ENCODE measurements at places on chromosomes 2 and 18.

DNA sequence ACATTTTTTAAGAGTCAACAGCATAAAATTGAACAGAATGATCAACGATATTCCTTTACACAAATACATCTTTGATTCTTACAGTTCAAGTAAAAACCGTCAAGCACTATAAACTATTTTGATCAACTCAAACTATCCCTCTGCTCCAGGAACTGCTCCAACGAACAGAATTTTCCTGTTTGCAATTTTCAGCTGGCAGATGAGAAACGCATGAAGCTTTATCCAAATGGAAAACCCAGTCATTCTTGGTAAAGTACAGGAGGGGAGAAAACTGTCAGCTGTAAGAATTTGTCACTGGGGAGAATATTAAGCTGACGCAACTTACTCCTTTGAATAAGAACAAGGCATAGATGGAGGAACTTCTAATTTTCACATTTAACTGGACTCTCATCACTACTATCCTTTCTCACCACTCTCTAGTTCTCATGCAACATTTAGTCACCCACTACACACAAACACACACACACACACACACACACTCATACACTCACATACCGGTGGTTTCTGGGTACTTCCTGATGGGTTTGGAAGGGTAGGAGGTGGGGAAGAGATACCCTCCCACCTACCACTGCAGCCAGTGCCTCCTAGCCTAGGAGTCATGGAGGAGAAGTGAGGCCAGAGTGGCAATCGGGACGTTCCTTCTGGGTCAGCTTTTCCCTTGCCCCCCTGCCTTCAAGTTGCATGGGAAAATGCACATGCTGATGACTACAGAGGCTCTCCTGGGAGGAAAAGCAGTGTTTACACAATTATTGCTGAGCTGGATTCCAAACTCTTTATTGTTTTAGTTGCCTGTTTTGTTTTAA lies 54.0 kb upstream of the SPATS2L start:
- DNase-seq: peak; percentile 76

GRCh38 chr2:215140166-215140707 lies 1.8 kb upstream of the ABCA12 start:
- no peak for DNase-seq

- DNase-seq: no peak
These were observed 619.2 kb upstream of the SETBP1 start for GRCh38 chr18:44061438-44061837.

GRCh38 chr2:14909795-14910194 lies 277.3 kb downstream of the LRATD1 start:
- no peak for DNase-seq

DNA sequence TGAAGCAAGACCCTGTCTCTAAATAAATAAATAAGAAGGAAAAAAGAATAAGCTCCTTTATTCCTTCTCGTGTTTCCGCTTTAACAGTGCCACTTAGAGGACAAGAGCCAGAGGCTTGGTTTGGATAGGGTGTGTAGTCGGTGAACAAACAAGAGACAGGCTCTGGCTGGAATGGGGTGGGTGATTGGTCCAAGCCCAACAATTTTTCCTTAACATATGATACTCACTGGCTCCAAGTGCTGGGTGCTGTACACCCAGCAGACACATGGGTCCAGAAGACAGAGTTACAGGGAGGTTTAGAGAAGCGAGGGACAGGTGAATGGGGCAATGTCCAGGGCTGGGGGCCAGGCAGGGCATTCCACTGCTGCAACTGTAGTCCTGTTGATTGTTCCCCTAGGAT lies 77.8 kb downstream of the NCAPH start:
- no peak for DNase-seq

GRCh38 chr2:172323861-172324597 lies 103.4 kb upstream of the ITGA6 start:
- no peak for DNase-seq

DNA sequence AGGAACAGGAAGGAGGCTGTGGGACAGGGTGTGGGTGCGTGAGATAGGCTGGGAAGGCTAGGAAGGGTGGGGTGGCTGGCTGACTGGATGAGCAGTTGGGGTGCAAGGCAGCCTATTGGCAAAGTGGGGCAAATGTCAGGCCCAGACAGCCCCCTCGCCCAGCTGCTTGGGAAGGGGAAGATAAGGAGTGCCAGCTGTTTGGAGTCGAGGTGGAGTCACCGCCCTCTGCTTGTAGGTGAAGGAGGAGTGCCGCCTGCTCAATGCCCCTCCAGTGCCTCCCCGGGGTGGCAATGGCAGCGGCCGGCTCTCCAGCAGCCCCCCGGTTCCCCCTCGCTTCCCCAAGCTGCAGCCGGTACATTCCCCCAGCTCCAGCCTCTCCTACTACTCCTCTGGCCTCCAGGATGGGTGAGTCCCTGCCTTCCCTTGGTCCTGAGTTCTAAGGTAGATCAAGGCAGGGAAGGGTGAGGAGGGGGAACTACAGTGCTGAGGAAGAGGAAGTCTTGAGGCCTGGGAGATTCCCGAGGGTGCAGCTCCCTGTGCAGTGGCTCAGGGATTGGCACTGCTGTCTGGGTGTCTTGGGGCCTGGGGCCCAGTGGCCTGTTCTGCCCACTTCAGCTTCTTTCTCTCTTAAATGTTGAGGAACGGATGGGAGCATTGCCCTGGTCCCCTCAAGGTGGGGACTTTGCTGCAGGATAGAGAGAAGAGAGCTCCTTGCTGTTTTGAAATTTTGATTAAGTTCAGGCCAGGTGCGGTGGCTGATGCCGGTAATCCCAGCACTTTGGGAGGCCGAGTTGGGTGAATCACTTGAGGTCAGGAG lies 13.3 kb downstream of the GAREM2 start:
- DNase-seq: peak; percentile 52

DNA sequence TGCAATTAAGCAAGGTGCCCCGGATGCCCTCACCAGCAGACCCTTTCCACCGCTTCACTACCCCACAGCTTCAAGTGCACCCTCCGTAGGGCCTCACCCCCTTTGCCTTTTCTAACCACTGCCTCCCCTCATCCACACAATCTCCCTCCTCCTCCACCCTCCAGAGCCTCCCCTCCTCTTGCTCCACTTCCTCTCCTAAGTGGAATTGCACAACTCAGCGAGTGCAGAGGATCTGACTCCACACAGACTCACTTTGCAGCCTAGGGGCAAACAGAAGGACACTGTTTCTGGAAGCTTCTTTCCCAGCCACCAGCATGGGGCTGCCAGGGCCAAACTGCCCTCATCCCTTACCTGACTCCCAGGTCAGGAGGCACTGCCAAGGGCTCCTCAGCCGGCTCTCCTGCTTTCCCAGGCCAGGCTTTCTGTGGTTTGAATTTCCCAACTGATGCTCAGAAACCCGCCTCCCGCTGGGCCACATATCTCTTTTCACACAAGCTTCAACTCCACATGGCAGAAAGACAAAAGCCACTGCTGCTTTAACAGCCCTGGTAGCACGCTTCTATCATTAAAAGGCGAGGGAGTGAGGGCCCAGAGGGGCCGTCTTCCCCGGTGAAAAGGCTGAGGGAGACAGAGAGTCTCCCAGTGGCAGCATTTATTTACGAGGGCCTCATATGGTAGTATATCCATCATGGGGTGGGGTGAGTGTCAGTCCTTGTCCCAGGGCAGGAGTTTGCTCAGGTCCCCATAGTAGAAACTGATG lies 74.7 kb upstream of the MGAT4A start:
- DNase-seq: peak; percentile 9

DNA sequence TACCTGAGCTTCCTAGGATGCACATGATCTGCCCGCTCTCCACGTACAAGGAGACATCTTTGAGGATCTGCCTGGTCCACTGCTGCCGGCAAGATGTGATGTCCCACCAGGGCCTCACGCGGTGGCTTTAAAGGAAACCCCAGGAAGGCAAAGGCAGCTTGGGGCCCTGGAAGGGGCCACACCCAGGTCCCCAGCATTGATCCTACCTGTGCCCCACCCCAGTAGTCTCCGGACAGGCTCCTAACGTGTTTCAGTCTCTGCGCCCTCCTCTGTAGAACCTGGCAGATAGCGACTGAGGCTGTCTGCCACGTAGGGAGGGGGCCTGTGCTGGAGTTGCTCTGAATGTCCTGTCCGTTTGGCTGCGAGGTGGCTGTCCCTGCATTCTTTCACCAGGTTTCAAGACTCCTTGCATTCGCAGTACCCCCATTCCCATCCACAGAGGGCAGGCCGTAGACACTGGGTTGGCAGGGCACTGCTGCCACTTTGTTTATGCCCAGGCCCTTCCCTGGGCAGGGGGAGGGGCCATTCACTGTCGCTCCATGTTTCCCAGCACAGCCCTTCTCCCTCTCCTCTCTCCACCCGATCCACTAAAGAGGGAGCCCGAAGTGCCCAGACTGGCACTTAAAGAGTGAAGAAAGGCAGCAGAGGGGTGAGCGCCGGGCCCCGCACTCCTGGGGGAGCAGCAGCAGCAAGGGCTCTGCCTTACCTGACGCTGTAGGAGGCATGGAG lies 644 bp downstream of the ABCG5 start:
- DNase-seq: no peak

GRCh38 chr2:31785876-31786275 lies 205.1 kb upstream of the SRD5A2 start:
- DNase-seq: no peak

DNA sequence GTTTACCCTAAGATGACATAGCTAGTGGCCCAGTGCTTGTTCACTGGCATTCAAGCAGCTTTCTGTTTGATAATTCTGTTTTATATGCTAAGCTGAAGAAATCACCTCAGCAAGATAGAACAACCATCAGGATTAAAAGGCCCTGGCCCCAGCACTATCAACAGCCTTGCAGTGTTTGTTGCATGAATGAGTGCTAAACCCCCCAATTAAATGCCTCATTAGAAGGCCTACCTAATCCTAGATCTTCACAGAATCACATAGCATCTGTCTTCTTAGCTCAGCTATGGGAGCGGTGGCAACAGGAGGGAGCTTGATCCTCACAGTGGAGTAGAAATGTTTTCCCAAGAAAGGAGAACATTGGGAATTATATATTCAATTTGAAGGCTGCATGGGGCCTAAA lies 194.1 kb upstream of the HNMT start:
- no peak for DNase-seq

DNA sequence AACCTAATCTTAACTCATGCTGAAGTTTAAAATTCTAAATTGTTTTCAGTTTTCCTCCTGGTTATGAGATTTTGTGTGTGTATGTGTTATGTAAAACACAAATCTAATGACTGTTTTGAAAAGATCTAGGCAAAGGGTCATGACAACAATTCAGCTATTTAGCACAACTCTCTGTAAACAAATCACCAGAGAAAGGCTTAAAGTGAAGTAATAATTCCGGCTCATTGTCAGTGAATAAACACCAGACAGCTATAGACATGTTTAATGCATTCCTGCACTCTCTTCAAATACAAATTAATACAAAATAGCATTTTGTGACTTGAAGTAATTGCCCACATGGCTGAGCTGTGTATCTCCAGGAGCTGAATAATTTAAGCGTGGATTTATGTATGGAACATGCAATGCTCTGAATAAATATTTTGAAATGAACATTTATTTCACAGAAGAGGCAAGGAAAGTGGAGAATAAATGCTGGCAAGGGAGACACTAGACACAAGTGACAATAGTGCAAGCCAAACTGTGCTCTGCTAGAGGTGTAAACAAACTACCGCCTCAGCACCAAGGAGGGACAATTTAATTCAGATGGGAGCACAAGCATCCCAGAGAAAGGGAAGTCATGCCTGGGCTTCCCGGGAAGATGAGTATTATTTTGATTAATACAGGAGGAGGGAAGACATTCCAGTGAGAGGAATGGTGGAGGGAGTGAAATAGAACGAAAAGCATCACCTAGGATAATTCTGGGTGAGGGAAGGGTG lies 133.6 kb upstream of the XPO1 start:
- no peak for DNase-seq

GRCh38 chr2:114940785-114941458 lies 498.5 kb downstream of the DPP10 start:
- DNase-seq: no peak
